ENCODE measurements at places on chromosomes 7 and 10. TPM values are rescaled to one million over a fixed set of nuclear protein-coding genes. Genes with fewer than 3 reads are reported as not detected.

- DNase-seq, result no peak
These were observed 20.1 kb upstream of the C7orf33 start for GRCh38 chr7:148570510-148570909.

- DNase-seq, result no peak
These were observed 31.7 kb downstream of the PSPH start for GRCh38 chr7:56019501-56019900.

DNA sequence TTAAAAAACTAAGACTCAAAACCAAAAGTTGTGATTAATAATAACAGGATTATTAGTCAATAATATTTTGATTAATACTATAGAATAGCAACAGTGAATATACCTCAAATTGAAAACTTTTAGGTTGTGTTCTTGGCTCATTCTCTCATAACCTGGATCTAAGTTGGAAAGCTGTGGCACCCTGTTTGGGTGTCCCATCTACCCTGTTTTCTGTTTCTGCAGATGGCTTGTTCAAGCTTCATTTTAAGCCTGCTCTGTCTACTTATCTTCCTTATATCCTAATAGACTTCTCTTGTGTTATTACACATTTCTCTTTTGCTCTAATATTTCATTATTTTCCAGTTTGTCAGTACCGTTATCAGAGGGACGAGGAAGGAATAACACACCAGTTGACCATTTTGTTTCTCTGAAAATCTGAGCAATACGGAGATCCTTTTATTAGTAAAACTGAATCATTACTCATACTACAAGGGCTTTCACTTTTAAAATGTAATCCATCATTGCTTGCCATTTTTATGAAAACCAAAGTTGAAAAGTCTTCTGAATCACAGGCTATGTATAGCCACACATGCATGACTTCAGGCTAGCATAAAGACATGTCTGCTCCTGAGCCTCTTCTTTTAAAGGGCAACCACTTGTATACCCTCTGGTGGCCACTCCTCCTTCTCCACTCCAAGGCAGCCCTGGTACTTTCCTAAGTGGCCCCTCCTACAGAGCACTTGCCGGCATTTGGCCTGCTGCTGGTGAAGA, 22.3 kb downstream of the COX15 start:
- peak; percentile 29 for DNase-seq

Gene AHR
- total RNA-seq, result 8.6 TPM

Gene TNS3
- total RNA-seq, result 28.9 TPM

GRCh38 chr7:1236831-1237701, 4.4 kb downstream of the UNCX start:
- peak; percentile 88 for DNase-seq

Gene MACROH2A2
- total RNA-seq, result 47.4 TPM

GRCh38 chr7:8386926-8387550, 46.4 kb upstream of the NXPH1 start:
- no peak for DNase-seq

Gene FEZF1
- 2.1 TPM for total RNA-seq

Gene SDK1
- total RNA-seq, result 4.1 TPM

Gene VTI1A
- 13.9 TPM for total RNA-seq

Gene SCIN
- total RNA-seq, result not detected

DNA sequence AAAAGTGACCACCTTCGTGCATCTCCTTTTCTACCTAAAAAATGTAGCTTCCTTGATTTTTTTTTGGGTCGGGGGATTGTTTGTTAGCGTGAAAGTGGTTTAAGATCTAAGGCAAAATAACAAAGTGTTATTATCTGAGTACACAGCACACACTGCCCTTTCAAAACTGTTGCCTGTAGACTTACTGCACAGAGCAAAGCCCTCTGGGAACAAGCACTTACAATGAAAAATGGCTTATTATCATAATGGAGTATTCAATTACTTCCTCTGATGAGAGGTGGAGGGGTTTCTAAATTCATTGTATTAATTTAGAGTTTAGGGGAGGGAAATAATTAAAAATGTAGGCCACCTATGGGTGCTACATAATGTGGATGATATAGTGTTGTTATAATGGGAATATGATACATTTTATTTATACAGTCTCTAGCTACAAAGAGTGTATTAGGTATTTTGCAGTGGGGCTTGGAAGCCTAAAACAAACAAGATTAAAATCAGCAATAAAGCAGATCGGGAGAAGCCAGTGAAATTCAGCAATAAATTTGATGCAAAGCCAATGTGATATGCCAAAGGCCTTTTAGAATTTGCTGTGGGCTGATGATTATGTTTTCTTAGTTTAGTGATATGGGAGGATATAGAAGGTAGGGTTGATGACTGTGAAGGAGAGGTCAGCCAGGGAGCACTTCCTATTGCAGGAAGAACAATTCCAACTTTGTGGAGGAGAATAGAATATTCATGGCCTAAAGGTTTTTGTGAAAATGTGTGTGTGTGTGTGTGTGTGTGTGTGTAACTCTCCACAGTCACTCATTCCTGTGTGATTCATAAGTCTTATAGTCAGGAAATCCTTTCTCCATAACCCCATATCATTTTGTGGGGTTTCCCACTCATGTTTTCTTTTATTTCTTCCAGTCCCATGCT, 17.7 kb upstream of the EXOC4 start:
- DNase-seq, result no peak

DNA sequence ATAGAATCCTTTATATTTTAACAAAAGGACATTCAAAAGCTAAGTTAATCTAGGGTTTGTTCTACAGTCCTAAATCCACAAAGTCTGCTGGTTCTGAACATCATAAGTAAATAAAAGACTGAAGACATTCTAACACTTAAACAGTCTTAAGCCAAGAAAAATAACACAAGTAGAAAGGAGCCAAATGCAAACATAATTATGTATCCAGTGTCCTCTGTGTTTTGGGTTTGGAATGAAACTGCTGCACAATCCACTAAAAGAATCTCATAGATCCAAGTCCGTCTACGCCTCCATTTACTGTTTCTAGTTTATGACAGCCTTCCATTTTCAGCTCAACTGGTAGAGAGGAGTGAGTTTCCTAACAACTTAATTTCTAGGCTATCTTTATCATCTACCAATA, 623.6 kb upstream of the FZD8 start:
- DNase-seq, result no peak

Gene FAM170B
- total RNA-seq, result not detected

- DNase-seq, result no peak
These were observed 72.5 kb downstream of the TAF3 start for GRCh38 chr10:7890781-7891180.

Gene CPA2
- not detected for total RNA-seq

Data from H7 (cell line).